ENCODE measurements at places on chromosomes 3 and 15. TPM values are rescaled to one million over a fixed set of nuclear protein-coding genes. Genes with fewer than 3 reads are reported as not detected.

Gene OXTR
- total RNA-seq = 0.10 TPM

- no peaks in the 10 kb centered on the region for H3K27me3 ChIP-seq
- no peak overlapping the region for H3K4me3 ChIP-seq
- H3K27ac ChIP-seq = no peak overlapping the region
- H3K4me1 ChIP-seq = no peaks in the 10 kb centered on the region
- no peaks in the 10 kb centered on the region for H3K36me3 ChIP-seq
These were observed 117.7 kb upstream of the PLCL2 start for GRCh38 chr3:16767006-16767405.

- H3K27ac ChIP-seq = no peak overlapping the region
- H3K36me3 ChIP-seq = no peaks in the 10 kb centered on the region
- H3K4me1 ChIP-seq = no peaks in the 10 kb centered on the region
- no peak overlapping the region for H3K4me3 ChIP-seq
- no peaks in the 10 kb centered on the region for H3K27me3 ChIP-seq
These were observed 53.5 kb upstream of the KIF23 start for GRCh38 chr15:69360642-69361041.

GRCh38 chr15:101115786-101116680, 135.8 kb downstream of the CHSY1 start:
- H3K36me3 ChIP-seq = no peaks in the 10 kb centered on the region
- H3K27ac ChIP-seq = no peak overlapping the region
- DNase-seq = no peak
- H3K4me1 ChIP-seq = peaks cover 14% of the 10 kb centered on the region
- H3K4me3 ChIP-seq = no peak overlapping the region

GRCh38 chr15:81497238-81497637, 123.2 kb upstream of the TMC3 start:
- no peaks in the 10 kb centered on the region for H3K4me1 ChIP-seq
- no peak overlapping the region for H3K27ac ChIP-seq
- DNase-seq = no peak
- H3K27me3 ChIP-seq = no peaks in the 10 kb centered on the region
